ENCODE measurements at places on chromosomes 12 and 14.
A peak's percentile ranks its signal among the peaks of the same experiment; 100 is the strongest.

DNA sequence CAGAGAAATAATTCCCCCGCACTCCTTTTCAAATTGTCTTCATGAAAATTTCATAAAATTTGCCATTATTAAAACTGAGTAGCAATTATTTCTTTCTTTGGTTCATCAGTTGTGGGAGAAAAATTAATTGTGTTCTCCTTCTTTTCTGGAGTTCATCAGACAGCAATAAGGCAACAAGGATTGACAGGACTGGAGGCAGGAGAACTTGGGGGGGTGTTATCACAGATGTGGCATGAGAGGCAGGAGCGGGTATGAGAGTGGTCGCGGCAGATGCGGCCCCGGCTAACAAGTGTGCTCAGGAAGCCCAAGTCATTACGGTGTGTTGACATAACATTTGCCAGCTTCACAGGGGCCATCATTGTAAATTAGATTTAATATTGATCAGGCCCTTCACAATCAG is 306.6 kb upstream of the TMPO start:
- DNase-seq = no peak

GRCh38 chr14:93941293-93941910 is 14.3 kb downstream of the FAM181A start:
- DNase-seq = no peak

DNA sequence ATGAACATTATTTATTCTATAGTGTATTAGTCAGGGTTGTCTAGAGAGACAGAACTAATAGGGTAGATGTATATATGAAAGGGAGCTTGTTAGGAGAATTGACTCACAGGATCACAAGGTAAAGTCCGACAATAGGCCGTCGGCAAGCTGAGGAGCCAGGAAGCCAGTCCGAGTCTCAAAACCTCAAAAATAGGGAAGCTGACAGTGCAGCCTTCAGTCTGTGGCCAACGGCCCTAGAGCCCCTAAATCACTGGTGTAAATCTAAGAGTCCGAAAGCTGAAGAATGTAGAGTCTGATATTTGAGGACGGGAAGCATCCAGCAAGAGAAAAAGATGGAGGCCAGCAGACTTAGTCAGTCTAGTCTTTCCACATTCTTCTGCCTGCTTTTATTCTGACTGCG is 912.2 kb downstream of the FLRT2 start:
- DNase-seq = no peak

- DNase-seq = peak; percentile 66
Observed at GRCh38 chr14:102922490-102923200, at the start of gene AMN. AMN (plus strand) TSS chr14:102922663; CDS start chr14:102922689, 26 bp downstream.

- no peak for DNase-seq
Observed at GRCh38 chr12:121284551-121285390, 11.7 kb downstream of the CAMKK2 start.

Data from GM13977 (cell line).